Calu3 (cell line): ENCODE measurements at places on chromosomes 1 and 21.

DNA sequence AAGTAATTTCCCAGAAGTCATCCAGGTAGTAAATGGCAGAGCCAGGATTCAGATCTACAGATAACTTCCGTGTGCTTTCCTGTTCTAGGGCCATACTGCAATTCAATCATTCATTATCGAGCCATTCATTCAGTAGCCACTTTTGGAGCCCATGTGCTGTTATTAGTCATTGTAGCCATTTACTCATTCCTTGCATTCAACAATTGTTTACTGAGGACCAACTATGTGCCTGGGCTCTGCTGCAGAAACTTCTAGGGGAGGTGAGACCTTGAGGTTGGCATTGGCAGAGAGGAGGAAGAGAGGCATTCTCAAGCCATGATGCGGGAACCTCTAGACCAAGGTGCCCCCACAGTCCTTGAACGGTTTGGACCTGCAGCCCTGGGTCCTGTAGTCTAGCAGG is 27.9 kb downstream of the EPHB2 start:
- no peak for DNase-seq

DNA sequence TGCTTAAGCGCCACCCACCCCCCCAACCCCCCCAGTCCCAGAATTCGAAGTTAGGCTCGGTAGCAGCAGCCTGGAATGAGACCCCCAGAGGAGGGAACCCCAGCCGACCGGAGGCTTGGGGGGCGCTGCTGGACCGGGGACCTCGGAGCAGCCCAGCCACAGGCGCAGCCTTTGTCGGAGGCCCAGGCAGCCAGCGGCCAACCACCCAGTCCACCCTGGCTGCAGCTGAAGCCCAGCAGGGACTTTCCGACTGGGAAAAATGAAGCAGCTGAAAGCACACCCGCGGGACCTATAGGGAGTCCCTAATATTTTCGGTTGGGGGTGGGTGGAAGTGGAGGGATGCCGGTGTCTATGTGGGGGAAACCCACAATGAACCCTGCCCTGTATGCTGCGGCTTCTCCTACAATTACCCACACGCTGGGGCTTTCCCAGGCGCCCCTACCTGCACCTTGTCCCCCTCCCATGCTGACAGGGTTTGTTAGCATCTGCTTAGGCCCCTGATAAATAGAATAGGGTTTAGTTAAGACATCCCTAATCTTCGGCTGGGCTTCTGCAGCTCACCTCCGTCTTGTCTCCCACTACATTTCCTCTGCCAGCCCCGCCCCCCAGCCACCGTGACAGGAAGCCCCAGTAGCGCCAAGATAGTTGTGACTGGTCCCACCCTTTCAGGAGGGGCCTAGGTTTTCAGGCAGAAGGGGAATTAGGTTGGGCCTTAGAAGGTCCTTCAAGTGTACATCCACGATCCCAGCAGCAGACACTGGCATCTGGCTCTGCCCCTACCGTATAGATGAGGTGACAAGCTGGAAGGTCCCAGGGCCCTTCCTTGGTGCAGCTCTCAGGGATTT is 838 bp downstream of the CCDC28B start:
- peak; percentile 57 for DNase-seq

GRCh38 chr1:218392780-218393179 is 47.6 kb downstream of the TGFB2 start:
- DNase-seq: no peak

DNA sequence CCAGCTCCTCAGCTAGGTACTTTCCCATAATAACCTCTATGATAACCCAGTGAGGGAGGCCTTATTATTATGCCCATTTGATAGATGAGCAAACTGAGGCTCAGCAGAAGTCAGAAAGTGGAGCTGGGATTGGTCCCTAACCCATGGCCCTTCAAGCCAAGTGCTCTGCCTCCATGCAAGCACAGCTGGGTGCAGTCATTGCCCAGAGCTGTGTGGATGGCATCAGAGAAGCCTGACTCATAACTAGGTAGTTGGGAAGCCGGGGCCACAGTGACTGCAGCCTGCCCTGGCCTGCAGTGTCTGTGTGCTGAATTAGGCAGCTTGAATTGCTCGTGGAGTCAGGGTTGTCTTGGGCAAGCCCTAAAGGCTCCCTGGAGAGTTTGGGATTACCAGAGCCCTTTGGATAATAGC is 89.9 kb upstream of the SLC2A1 start:
- DNase-seq: no peak

GRCh38 chr1:61641578-61642336 is 83.2 kb downstream of the TM2D1 start:
- DNase-seq: peak; percentile 84
